ENCODE measurements at places on chromosomes 3 and 15. TPM values are rescaled to one million over a fixed set of nuclear protein-coding genes. Genes with fewer than 3 reads are reported as not detected.

GRCh38 chr3:171522651-171523050 is 62.4 kb upstream of the TNIK start:
- no peak for DNase-seq

TMEM207 gene
- polyA plus RNA-seq: not detected

- DNase-seq: no peak
Observed at GRCh38 chr15:73782344-73782959, 29.3 kb upstream of the INSYN1 start.

GRCh38 chr3:47440131-47440530 is 35.6 kb downstream of the SCAP start:
- no peak for DNase-seq

DNA sequence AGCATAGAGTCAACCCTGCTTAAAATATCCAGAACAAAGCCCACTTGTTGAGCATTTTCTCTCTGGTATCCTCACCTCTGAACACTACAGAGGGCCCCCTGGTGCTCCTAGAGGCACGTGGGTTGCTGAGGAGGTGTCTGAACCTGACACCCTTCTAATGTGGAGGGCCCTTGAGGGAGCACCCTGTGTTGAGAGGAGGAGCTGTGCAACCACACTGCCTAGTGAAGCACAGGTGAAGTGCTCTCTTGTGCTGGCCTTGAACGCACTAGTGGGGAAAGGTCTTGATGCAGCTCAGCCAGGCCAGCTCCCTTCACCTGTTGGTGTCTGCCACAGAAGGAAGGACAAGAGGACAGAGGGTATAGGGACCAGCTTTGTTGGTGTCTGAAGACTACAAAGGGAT is 51.9 kb downstream of the CCK start:
- no peak for DNase-seq

DNA sequence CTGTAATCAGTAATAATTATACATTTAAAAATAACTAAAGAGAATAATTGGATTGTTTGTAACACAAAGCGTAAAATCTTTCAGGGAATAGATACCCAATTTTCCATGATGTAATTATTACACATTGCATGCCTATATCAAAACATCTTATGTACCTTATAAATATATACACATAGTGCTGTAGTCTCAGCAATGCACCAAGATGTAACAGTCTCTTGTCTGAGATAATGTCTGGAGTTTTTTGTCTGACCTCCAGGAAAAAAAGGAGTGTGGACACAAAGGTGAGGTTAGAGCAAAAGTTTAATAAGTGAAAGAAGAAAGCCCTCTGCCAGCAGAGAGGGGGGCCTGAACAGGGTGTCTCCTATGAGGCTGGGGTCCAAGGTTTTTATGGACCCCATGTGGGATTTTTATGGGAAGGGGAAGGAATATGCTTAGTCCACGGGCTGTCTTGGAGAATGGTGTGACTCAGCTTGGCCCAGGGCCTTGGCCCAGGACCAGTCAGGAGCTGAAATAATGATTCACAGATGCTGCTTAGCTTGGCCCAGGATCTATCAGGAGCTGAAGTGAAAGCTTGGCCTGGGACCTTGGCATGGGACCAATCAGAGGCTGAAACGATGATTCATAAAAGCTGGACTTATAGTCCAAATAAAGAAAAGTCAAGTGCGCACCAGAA is 545.0 kb downstream of the ZPLD1 start:
- DNase-seq: peak; percentile 85

DNA sequence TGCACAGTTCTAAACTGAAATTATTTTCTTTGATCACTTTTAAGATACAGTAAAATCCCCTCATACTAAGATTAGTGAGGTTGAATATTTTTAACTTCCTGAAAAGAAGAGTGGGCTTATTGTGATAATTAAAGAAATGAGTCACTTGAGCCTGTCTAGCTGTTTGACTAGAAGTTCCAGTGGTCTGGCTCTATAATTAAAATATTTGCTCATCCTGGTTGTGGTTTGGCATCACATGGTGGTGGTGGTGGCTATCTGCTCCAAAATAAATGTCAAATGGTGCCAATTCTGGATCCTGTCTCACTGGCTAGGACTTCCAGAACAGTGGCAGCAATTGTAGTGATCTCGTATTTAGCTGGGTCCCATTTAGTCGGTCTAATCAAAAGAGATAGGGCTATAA is 8.6 kb upstream of the TEX9 start:
- no peak for DNase-seq

DNA sequence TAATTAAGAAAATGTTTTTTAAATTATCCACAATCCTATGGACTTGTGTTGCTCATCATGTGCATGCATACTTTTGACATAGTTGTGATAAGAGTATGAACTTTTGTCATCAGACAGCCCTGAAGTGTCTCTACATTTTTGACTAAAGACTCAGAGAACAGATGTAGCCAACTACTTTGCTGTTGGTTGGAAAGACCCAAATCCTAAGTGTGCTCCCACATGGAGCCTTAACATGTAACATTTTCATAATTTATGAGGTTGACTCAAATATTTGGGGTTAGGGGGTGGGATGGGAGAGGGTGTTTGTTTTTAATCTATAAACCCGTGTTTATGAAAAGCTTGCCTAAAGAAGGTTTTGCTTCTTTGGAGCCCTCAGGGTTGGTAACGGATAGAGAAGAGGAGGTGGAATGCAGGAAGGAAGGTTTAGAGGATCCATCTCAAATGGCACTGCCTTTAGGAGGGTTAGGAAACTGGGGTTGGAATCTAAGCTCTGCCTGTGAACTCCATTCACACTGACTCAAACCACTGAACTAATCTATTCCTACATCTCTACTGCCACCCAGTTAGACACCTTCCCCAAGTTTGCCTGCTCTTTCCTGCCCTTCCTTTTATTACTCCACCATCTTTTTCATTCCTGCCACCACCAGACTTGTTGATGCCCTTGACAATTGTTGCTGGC is 3.7 kb downstream of the BOC start:
- no peak for DNase-seq

DNA sequence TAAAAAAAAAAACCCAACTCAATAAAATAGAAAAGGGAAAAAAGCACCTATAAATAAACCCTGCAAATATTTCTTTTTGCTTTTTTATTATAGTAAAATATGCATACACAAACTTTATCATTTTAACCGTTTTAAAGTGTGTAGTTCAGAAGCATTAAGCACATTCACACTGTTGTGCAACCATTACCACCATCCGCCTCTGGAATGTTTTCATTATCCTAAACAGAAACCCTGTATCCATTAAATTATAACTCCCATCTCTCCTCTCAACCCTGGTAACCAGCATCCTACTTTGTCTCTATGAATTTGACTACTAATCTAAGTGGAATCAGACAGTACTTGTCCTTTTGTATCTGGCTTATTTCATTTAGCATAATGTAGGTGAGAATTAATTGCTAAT is 15.0 kb downstream of the CDCP1 start:
- no peak for DNase-seq

EXOG gene
- 11.2 TPM for polyA plus RNA-seq

ACAD11 gene
- polyA plus RNA-seq: 11.5 TPM

- no peak for DNase-seq
Observed at GRCh38 chr3:189555558-189555881, 75.7 kb upstream of the TP63 start.

GRCh38 chr3:40532252-40532651 is 7.5 kb downstream of the ZNF621 start:
- no peak for DNase-seq

SLC2A2 gene
- polyA plus RNA-seq: not detected

GHSR gene
- polyA plus RNA-seq: not detected

GRCh38 chr15:80579611-80580010 is 115.5 kb upstream of the ABHD17C start:
- DNase-seq: no peak

MYEF2 gene
- 43.5 TPM for polyA plus RNA-seq

- peak; percentile 18 for DNase-seq
Observed at GRCh38 chr3:142886940-142887339, 1.9 kb downstream of the PCOLCE2 start.

- no peak for DNase-seq
Observed at GRCh38 chr15:81604713-81605112, 230.7 kb upstream of the TMC3 start.

Measured in A549 (cell line).